Cerebellar nuclear complex (tissue), 1 donor: ENCODE measurements at places on chromosomes 4 and X.

- DNase-seq, result no peak
Observed at GRCh38 chrX:73562458-73562857, 539 bp upstream of the CHIC1 start.

DNA sequence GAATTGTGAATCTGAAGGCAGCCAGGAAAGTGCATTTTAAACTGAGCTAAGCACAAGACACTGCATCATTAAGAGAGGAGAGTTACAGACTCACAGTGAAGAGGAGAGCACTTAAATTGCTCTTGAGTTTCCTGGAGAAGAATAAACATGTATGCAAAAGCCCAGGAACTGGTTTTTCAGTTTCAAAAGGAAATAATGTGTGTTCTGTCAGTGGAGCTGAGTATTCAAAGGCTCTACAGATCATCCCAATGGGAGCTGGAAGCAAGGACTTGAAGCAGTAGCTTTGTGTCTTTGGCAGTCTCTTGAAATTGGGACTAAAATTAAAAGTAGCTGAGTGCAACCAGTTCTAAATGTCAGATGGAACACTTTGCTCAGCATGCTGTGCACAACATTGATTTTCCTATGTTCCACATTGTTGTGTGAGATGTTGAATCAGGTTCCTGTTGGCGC, 147.5 kb upstream of the ANK2 start:
- no peak for DNase-seq

DNA sequence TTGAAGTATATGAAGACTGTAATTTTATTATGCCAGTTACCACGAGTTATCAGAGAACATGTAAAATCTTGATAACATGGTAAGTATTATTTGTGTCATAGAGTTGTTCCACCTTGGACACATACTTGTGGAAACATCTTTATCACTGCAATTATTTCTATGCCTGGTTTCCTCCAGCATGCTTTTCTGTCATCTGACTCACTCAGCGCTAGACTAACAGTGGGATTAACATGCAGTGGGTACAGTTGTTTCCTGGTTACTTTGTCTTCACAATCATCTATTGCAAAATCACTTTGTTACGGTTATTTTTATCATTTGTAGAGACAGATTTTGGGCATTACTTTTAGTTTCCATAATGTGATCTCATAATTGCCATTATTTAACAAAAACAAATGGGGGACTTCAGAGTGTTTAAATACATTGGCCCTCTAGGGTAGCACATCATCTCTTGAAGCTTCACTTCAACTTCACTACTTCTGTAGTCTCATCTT, at the start of gene STATH:
STATH (plus strand) TSS at position 441 of the 491 bp plus-strand sequence. CDS start 2,472 bp downstream, outside the sequence.
- no peak for DNase-seq

GRCh38 chr4:88093874-88094273, 64.6 kb downstream of the ABCG2 start:
- DNase-seq, result no peak

- DNase-seq, result no peak
Observed at GRCh38 chrX:12972243-12972642, 2.7 kb upstream of the TMSB4X start.
